ENCODE measurements at places on chromosomes 5 and 9.

- DNase-seq: peak; percentile 43
Measured at GRCh38 chr5:105872569-105873270, 1798.0 kb downstream of the EFNA5 start.

DNA sequence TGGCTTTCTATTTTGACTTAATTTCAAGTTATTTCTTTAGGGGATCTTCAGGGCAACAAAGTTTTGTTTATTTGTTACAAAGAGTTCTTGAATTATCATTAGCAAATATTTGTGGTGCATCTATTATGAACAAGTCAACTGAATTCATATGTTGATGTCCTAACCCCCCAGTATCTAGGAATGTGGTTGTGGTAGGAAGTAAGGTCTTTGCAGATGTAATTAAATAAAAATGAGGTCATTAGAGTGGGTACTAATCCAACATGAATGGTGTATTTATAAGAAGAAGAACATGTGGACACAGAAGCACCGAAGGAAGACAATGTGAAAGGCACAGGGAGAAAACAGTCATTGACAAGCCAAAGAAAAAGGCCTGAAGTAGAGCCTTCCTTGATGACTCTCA, 474.0 kb upstream of the DAB2 start:
- DNase-seq: peak; percentile 83

- peak; percentile 96 for DNase-seq
Measured at GRCh38 chr5:127785098-127785927, 82.1 kb downstream of the CCDC192 start.

DNA sequence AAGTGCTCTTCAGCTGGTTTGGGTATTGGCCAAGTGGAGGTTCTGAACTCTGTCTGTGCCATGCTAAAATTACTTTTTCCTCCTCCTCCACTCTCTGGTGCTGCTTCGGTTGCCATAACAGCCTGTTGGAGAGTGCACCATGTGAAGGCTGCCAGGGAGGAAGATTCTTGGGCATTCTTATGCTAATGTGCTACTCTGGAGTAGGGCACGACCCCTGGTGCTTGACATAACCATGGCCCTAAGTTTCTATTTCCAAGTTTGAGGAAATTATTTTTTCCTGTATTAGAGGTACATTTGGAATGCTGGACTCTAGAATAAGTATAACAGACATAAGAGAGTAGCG, 111.6 kb downstream of the ARHGAP26 start:
- DNase-seq: no peak

GRCh38 chr5:133831491-133832224, 136.8 kb downstream of the C5orf15 start:
- no peak for DNase-seq

DNA sequence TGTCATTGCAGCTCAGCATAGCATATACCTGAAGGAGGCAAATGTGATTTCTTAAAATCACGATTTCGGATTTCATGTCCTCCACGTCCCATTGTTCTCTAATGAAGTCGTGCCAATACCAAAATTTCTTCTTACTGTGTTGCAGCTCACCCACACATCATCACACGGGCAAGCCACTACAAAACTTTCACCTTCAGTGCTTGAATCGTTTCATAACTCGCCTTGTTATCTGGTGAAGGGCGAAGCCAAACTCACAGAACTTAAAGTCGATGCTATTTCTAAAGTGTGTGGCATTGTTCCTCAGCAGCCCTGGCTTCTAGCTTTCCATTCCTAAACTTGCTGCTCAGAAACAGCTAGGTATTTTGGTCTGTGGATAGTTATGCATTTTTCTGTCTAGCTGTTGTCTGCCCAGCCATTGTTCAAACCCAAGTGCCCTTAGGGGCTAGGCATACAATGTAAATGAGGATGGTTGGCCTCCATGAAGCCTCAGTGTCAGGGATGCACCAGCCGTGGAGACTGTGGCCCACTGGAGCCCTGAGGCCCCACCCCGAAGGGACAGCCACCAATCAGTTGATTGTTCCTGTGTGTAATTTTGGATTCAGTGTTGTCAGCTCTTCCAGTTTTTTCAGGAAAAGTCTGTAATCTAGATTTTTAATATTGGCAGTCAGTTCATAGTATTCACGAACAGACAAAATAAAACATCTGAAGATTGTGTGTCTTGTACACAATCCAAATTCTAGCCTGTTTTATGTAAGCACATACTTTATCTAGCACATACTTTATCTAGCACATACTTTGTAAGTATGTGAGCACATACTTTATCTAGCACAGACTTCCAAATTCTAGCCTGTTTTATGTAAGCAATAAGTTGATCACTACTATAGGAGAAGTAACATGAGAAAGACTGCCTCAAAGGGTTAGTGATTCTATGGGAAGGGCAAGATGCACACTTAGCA, 112.8 kb downstream of the DAPK1 start:
- peak; percentile 49 for DNase-seq

- DNase-seq: no peak
Measured at GRCh38 chr5:131430794-131431193, 166.9 kb downstream of the CDC42SE2 start.

DNA sequence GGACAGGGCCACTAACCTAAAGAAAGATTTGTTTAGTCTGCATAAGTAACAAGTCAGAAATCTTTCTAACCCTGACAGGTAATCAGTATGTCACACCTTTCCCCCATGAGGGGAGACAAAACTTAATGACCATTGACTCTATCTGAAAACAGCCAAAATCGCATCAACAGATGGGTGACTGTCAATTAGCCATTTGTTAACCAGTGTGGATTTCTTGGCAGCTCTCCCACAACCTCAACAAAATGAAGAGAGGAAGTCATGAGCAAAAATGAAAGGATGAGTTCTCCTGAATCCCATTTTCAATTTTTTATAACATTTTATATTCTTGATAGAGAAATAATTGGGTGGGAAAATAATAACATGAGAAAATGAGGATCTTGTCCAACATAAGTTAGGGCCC, 84.6 kb upstream of the SNX2 start:
- no peak for DNase-seq

DNA sequence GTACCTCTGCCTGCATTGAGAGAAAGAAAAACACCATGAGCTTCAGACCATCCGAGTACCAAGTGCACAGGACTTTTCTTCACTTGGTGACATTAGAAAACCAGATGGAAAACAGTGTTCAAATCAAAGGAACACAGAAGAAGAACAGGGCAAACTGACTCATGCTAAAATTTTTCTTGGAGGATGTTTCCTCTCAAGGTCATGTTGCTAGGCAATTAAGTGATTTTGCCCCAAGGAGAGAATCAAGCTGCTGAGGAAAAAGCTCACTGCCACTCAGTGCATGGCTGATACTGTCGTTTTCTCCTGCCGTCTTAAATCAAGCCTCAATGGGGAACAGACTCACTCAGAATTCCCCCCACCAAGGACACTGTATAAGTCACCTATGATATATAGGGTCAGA, 57.9 kb upstream of the SIMC1 start:
- DNase-seq: peak; percentile 48

DNA sequence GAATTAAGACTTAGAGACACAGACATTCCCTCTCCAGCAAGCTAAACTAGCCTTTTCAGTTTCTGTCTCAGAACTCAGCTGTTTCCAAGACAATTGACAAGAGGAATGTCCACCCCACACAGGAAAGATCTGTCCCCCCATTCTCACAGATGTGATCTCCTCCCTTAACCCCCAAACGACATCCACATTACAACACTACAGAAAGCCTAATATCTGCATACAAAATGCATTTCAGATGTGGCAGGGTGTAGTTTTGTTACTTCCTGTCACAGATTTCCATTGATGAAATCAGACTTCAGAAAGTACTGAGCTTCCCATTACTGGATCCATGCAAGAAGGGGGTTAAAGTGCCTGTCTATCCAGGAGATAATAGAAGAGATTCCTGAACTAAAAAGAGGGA, 2.9 kb upstream of the ARSI start:
- no peak for DNase-seq

- no peak for DNase-seq
Measured at GRCh38 chr5:16883806-16884205, 52.3 kb downstream of the MYO10 start.

DNA sequence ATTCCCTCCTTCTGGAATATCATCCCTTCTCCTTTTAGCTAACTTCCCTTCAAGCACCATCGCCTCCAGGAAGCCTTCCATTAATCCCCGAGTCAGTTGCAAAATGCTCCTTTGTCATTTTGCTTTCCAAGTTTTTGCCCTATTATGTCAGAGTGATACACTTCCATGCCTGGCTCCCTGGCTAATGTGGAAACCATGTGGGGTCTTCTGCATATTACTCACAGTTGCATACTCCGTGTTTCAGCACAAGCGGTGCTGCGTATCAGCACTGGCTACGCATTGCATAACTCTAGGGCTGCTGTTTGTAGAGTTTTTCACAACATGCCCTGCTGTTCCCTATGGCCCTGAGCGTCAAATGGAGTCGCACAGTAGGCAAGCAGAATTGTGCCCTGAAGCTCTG, 1.9 kb downstream of the TEX53 start:
- DNase-seq: peak; percentile 96

GRCh38 chr5:154860123-154860522, 1.7 kb downstream of the CNOT8 start:
- DNase-seq: peak; percentile 80

GRCh38 chr5:136501133-136501532, 135.8 kb upstream of the TRPC7 start:
- no peak for DNase-seq
